ENCODE measurements at places on chromosomes 6 and 20. TPM values are rescaled to one million over a fixed set of nuclear protein-coding genes. Genes with fewer than 3 reads are reported as not detected.

DNA sequence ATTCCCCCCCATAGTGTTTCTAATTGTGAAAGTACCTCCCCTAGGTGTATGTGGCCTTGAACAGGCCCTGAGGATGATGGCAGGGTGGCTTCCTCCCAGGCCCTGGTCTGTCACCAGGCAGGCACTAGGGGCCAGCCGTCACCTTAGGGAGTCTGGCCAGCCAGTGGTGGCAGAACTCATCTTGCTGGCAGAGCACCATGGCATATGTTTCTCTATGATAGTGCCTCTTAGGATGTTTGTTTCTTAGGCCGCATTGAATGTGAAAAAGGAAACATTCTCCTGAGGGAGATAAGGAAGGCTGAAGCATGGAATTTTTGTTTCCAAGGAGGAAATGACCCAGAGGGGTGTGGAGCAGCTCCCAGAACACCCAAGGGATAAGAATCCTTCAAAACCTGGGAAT, 45.2 kb upstream of the KLHL31 start:
- DNase-seq = no peak

DNA sequence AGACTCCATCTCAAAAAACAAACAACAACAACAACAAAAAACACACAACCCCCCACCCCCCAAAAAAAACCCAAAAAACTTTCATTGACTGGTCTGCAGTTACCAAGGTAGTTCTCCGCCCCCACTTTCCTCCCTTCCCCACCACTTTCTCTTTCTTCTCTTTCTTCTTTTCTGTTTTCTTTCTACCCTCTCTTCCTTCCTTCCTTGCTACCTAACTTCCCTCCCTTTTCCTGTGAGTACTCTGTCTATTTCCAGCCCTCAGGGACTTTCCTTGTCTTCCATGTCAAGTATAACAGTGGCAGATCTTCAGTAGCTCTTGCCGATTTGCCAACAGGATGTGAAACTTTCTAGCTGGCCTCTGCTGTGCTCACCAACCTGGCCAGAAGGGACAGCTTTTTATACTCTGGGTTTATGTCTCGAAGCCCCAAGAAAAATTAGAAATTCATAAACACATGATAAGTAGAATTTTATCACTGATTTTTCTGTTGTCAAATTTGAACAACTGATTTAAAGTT, 399.5 kb downstream of the QKI start:
- no peak for DNase-seq

DNA sequence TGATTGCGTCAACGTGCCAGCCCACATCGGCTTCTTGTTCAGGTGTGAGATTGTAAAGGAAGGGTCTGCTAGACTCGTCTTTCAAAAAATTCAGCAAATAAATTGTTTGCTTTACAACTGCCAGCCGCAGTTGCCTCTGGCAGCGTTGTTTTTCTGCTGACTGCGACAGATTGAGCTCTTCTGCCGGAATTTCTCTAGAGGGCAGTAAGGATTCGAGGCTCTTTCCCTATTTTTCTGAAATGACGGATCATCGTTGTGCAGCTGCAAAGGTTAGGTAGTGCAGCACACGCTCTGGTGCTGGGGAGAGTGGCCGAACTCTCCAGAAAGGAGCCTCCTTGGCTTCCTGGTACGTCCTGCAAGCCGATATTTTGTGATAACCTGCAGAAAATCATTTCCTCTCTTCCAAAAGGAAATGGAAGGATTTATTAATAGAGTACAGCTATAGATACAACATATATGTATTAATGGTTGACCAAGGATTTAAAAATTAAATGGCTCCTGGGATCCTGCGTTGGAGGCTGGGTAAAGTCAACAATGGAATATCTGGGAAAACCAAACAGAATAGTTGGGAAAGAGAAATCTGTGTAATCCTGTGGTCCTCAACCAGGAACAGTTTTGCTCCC, 121.9 kb upstream of the ZFP64 start:
- DNase-seq = peak; percentile 15

The OPN5 gene
- not detected for total RNA-seq

GRCh38 chr6:4608361-4609115, 167.7 kb upstream of the CDYL start:
- DNase-seq = no peak

DNA sequence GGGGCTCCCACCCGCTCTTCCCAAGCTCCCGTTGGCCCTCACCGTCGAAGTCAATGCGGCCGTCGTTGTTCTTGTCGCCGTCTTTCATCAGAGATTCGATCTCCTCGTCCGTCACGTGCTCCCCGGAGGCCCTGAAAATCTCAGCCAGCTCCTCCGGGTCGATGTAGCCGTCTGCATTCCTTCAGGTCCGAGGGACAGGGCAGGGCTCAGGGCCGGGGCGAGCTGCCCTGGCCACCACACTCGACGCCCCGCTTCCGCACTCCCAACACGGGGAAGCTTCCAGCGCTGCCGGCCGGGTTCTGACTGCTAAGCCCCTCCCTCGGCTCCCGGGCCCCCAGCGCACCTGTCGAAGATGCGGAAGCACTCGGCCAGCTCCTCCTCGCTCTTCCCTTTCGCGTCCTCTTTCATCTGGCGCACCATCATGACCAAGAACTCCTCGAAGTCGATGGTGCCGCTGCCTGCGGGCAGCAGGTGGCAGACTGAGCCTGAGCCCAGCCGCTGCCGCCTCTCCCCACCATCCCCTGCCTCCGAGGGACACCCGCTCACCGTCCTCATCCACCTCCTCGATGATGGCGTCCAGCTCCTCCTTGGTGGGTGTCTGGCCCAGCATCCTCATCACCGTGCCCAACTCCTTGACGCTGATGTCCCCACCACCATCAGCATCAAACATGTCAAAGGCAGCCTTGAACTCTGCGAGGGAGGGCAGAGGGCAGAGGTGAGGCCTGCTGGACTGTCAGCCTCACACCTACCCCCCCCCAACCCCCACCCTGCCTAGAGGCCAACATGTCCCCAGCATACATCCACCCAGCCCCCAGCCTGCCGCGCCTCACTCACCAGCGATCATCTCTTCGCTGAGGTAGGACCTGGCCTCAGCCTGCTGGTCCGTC, 2.9 kb downstream of the TNNC2 start:
- DNase-seq = peak; percentile 40

DNA sequence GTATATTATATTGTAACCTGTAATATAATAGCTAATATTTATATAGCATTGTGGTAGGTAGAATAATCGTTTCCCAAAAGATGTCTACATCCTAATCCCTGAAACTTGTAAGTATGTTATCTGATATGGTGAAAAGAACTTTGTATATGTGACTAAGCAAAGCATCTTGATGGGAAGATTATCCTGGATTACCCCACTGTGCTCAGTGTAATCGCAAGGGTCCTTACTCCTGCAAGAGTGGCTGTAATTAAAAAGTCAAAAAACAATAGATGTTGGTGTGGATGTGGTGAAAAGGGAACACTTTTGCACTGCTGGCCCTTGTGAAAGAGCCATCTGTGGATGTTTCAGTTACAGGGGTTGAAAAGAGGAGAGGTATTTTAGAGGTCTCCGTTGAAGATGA, 95.2 kb downstream of the EDN1 start:
- DNase-seq = no peak

DNA sequence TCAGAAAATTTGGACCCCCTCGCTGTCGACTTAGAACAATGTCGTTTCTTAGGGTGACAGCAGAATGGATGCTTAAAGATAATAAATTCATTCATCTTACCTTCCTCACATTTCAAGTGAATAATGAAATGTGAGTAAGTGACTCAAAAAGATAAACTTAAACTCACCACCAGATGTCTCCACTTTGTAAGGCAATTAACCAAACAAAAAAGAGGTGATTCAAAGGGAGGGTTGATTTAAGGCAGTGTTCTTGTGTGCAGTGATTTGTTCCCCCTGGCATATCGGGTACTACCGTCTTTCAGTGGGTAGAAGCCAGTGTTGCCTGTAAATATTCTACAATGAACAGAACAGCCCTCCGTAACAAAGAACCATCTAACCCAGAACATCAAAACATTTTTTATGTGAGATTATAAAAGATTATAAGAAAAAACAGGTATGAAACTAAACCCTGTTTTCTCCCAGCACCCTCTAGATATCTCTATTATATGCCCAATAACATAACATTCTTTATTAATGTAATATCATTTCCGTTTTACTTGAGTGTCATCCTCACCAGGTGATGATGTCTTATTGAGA, 589.7 kb downstream of the CBLN4 start:
- DNase-seq = no peak

DNA sequence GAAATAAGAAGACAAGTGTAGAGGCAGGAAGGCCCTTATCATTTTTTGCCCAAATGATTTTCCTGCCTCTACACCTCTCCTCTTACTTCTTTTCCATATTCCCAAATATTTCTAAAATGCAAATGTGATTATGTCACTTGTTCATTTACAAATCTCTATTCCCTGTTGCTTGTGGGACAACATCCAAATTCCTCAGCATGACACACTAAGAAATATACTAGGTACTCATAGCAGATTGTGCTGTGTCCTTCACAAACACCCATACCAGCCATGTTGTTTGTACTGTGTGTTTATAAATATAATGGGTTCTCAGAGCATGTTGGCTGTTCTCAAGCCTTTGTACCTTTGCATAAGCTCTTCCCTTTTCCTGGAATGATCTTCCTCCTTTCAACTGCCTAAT, 17.7 kb upstream of the FYN start:
- no peak for DNase-seq

DNA sequence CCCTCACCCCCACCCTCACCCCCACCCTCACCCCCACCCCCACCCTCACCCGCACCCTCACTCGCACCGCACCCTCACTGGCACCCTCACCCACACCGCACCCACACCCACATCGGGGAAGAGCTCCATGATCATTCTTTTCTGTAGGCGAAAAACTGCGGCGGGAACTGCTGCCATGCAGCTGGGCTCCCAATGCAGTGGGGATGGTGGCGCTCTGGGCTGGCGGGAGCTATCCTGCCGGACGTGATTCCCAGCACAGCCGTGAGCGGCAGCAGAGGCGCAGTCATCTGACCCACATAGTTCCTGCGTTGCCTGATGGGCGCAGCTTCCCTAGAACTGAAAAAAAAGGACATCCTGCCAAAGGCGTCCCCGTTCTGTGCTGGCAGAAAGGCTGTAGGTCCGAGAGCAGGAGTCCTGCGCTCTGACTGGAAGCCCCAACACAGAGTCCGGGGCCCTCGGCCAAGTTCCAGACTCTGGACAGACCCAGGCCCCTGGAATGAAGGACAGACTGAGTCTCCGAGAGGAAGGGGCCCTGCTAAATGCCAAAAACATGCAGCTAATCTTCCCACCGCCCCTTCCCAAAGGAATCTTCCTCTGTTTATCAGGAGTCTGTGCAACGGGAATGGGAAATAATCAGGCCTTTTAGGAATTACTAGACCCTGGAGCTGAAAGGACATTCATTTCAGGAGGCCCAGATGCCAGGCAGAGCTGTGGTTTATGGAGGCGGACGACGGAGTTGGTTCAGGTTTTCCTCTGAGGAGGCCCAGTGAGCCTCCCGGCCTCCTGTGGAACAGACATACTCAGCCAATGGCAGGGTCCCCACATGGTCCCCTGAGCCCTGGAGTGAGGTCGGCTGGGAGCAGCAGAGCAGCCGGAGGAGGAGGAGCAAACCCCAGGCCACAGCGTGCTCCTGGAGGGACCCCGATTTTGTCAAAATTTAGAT, 14.1 kb upstream of the TCFL5 start:
- DNase-seq = peak; percentile 71

The HLA-DPA1 gene
- 185 TPM for total RNA-seq

GRCh38 chr6:105991561-105992314, 94.4 kb upstream of the PRDM1 start:
- DNase-seq = no peak

DNA sequence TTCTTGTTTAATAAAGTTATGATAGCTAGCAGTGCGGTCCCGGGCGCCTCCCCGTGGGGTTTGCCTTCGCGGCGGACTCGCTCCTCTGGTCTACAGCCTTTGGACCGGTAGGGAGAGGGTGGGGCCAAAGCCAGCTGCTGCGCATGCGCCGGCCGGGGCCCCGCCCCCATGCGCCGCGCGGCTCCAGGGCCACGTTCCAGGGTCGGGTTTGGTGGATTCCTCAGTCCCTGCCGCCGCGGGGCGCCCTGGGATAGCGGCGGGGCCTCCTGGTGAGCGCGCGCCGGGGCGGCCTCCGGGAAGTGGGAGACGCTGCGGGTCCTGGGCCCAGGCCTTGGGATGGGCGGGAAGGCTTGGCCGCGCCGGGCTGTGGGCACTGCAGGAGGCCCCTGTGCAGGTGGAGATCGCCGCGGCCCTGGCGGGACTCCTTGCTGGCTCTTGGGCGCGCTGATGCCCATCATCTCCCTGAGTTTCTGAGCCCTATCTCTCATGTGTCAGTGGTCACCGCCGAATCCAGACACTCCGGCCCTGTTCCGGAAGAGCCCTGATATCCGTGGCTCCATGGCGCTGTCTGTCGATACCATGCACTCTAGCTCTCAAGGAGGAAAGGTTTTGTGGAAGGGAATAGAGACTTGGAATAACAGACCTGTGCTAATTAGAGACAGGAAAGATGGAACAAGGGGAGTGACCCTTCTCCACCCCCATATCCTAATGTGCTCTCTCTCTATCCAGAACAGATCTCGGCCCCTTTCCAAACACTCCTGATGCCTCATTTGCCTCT, at the start of gene VARS2:
Gene VARS2 (plus strand): TSS at position 163 of the 778 bp plus-strand sequence. CDS start 599 bp downstream, at position 762.
- DNase-seq = peak; percentile 95

DNA sequence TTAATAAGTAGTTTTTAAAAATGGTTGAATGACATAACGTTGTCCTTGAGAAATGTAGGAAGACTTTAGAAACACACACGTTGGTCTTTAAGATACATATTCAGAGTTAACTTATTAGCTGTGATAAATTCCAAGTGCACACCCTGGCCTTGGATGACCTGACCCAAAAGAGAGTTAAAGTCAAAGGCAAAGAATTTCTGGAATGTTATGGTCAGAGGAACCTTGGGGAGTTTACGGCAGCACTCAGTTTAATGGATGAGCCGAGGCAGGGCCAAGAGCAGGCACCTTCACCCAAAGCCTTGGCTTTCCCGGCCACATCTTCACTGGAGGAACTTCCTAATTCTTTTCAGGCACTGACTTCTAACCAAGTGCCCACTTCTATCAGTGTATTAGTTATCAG, 200.5 kb downstream of the SMOC2 start:
- no peak for DNase-seq

The LY6G6F gene
- not detected for total RNA-seq

- no peak for DNase-seq
Measured at GRCh38 chr6:135922174-135922573, 70.7 kb downstream of the PDE7B start.

The MANEA gene
- 14.6 TPM for total RNA-seq

DNA sequence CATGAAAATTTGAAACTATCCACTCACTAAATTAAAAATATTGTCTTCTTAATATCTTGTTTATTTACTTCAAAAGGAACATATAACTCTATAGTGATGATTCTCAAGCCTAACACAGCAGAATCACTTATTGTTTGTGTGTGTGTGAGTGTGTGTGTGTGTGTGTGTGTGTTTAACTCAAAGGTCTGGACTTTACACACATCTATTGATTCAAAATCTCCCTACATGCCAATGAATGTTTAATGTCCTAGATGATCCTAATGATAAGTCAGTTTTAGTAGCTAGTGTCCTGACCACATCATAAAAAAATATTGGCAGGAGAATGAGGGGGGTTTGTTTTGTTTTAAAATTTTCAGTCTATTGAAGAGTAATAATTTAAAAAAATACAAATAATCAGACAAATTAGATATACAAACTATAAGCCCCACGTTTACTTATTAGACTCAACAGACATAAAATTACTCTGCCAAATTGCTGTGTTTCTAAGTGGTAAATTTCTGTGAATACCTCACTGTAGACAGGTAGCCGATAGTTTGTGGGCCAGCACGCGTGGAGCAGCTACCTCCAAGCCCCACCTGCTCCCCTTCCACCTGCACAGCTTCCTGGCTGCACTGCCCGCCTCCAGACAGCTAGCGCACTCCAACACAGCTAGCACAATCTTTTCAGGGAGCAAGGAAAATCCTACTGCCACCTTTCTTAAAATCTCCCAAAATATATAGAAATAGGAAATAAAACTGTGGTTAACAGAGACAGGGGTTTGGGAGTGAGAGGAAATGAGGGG, 349.6 kb downstream of the PKHD1 start:
- no peak for DNase-seq

The GRM4 gene
- not detected for total RNA-seq

The TFAP2B gene
- not detected for total RNA-seq

The FOXF2 gene
- 3.6 TPM for total RNA-seq

All from mucosa of gallbladder (tissue), 1 donor.